ENCODE measurements at places on chromosomes 5 and 9. TPM values are rescaled to one million over a fixed set of nuclear protein-coding genes. Genes with fewer than 3 reads are reported as not detected.

DNA sequence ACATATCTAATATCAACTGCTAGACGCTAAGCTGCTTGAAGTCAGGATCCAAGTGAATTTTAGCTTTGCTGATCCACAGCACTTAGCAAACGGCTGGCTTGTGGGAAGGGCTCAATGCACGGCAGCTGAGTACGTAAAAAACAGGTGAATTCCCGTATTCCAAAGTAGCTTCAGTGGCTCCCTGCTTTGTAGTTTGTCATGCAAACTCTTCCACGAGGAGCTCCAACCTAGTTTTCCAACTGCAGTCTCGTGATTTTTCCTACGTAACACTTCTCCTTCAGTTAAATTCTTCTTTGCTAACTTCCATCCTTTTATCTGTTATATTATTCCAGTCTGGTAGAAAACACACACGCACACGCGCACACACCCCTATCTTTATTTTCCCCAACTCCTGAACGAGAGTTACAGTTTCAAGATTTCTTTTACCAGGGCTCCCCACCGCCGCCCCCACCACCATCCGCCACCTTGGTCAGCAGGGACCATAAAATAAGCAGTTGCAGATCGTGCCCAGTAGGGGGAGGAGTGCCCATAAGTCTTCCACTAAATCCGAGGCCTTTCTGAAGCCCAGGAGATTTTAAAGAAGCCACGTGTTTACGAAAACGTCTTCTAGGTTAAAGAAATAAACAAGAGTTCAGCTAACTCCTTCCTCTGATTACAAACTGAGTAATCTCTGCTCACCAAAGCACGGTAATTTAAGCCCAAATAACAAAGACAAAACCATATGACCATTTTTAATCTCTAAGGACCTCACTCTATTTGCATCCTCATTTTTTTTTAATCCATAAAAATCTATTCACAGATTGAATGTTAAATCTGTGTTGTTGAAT, 34.8 kb upstream of the TRIO start:
- peaks cover 30% of the 10 kb centered on the region for H3K4me1 ChIP-seq
- peak; percentile 20 for DNase-seq
- H3K27ac ChIP-seq = no peak overlapping the region
- H3K27me3 ChIP-seq = peaks cover 5% of the 10 kb centered on the region

- H3K4me1 ChIP-seq = peaks cover 10% of the 10 kb centered on the region
- no peaks in the 10 kb centered on the region for H3K36me3 ChIP-seq
- no peak for DNase-seq
- H3K27me3 ChIP-seq = no peaks in the 10 kb centered on the region
- no peak overlapping the region for H3K27ac ChIP-seq
These were observed 304.1 kb upstream of the PANK3 start for GRCh38 chr5:168883281-168883741.

GRCh38 chr9:119218293-119218692, 150.9 kb downstream of the BRINP1 start:
- H3K27ac ChIP-seq = no peak overlapping the region
- H3K4me1 ChIP-seq = no peaks in the 10 kb centered on the region

TAF11L10 gene
- total RNA-seq = not detected

DNA sequence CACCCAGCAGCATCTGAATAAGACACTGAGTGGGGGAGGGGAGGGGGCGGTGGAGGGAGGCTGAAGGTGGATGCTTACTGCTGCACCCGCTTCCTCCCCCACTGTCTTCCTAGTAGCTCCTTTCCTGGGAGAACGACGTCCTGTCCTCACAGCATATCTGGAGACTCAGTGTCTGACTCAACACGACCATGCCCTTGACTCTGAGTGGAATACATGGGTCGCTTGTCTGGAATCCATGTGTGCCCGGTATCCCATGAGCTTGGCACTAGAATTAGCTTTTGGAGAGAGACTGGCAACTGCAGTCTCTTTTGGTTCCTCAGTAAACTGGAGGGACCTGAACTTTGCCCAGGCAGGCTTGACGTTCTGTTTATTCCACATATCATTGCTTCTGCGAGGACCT, 125.4 kb upstream of the FAM120A start:
- peaks cover 1% of the 10 kb centered on the region for H3K4me1 ChIP-seq
- DNase-seq = no peak
- peaks cover 11% of the 10 kb centered on the region for H3K27me3 ChIP-seq
- no peak overlapping the region for H3K27ac ChIP-seq

SLC26A2 gene
- 16.9 TPM for total RNA-seq

PCA3 gene
- total RNA-seq = not detected

GRCh38 chr9:13942695-13943094, 371.2 kb downstream of the NFIB start:
- no peaks in the 10 kb centered on the region for H3K27me3 ChIP-seq
- no peak overlapping the region for H3K27ac ChIP-seq
- H3K4me3 ChIP-seq = no peak overlapping the region
- DNase-seq = no peak
- no peaks in the 10 kb centered on the region for H3K36me3 ChIP-seq
- no peaks in the 10 kb centered on the region for H3K4me1 ChIP-seq

DNA sequence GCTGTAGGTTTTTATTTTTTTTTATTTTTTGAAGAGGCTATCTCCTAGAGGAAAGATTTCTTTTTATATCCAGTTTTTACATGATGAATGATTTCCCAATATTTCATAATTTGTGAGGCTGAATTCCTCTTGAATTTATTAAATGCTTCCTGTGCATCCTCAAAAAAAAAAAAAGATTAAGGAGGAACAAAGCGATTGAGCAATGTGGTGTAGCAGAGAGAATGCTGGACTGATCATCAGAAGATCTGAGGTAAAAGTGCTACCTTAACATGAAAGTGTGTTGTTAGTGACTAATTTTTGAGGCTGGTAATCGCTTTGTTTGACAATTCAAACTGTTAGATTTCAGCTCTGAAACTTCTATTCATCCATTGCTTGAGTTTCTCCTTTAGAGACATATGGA, 125.1 kb downstream of the ESM1 start:
- peaks cover 13% of the 10 kb centered on the region for H3K27me3 ChIP-seq
- H3K36me3 ChIP-seq = peaks cover 23% of the 10 kb centered on the region
- no peak for DNase-seq
- no peak overlapping the region for H3K27ac ChIP-seq
- H3K4me1 ChIP-seq = no peaks in the 10 kb centered on the region

QRFP gene
- not detected for total RNA-seq

DNA sequence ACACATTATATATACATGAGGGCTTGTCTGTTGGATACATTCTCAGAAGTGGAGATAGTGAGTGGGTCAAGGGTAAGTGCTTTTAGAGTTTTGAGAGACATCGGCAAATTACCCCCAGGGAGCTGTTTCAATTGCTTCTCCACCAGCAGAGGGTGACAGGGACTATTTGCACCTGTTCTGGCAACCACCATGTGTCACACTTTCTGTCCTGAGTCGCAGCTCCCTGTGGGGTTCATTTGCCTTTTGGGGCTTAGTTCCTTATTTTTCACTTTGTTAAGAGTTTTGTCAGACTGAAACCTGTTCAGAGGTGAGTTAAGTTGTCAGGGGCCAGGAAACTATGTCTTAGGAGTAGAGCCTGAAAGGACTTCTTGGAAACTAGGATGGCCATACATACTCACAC, 20.1 kb upstream of the SLC36A1 start:
- peaks cover 7% of the 10 kb centered on the region for H3K27me3 ChIP-seq
- no peak overlapping the region for H3K4me3 ChIP-seq
- DNase-seq = no peak

DNA sequence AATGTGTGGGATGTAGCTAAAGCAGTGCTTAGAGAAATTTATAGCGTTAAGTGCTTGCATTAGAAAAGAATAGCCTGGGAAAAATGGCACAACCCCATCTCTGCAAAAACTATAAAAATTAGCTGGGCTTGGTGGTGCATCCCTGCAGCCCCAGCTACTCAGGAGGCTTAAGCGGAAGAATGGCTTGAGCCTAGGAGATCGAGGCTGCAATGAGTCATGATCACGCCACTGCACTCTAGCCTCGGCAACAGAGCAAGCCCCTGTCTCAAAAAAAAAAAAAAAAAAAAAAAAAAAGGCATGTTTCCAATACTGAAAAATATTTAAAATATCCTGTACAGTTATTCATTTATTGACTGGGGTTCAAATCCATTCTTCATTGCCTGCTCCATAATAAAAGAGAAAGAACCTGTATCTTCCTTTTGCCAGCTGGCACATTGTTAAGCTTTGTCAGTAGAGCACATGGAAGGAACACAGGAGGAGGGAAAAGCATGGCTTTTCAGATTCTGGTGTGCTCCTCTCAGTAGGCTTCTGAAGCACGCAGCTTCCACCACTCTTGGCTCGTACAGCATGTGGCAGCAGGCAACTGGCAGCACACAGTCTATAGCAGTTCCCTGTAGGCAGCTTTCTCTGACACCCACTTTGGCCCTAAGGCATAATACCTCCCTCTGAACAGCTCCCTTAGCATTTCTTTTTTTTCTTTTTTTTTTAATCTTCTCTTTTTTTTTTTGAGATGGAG, 73.5 kb downstream of the TRIM36 start:
- DNase-seq = no peak
- no peak overlapping the region for H3K4me3 ChIP-seq
- no peaks in the 10 kb centered on the region for H3K4me1 ChIP-seq
- H3K27ac ChIP-seq = no peak overlapping the region
- H3K36me3 ChIP-seq = no peaks in the 10 kb centered on the region
- peaks cover 14% of the 10 kb centered on the region for H3K27me3 ChIP-seq

CWC27 gene
- 20.3 TPM for total RNA-seq

DNA sequence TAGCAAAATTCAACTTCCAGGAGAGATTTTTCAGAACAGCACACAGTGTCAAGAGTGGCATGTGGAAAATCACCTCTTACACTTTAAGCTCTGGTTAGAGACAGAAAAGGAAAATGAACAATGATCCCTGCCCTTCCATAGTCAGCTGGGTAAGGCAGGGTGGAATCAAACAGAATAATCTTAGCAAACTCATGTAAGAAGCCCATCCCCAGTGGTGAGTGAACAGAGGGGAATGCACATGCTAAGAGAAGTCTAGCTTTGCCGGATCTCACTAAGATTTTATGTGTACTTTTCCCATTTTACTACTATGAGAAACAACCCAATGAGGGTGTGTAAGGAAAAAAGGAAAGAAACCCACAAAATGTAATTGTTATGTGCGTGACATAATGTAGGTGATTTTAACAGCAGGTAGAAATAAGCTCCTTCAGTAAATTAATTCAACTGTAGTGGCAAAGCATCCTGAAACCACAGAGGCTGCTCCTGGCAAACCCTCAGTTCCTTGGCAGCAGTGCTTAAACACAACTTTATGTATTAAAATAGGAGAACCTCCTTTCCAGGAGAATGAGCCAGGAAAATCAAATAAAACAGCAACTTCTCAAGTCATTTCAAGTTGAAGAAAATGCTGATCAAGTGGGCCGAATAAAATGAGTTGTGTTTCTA, 366.0 kb upstream of the TRPC7 start:
- no peaks in the 10 kb centered on the region for H3K36me3 ChIP-seq
- H3K27me3 ChIP-seq = no peaks in the 10 kb centered on the region
- no peak overlapping the region for H3K4me3 ChIP-seq
- no peak overlapping the region for H3K27ac ChIP-seq
- no peak for DNase-seq

- no peak for DNase-seq
- peaks cover 4% of the 10 kb centered on the region for H3K36me3 ChIP-seq
- H3K4me1 ChIP-seq = peaks cover 57% of the 10 kb centered on the region
- no peaks in the 10 kb centered on the region for H3K27me3 ChIP-seq
- no peak overlapping the region for H3K4me3 ChIP-seq
- H3K27ac ChIP-seq = no peak overlapping the region
These were observed 16.2 kb downstream of the ARL15 start for GRCh38 chr5:54294097-54294667.

GRCh38 chr9:127926906-127927200, 3.7 kb downstream of the PIP5KL1 start:
- H3K36me3 ChIP-seq = no peaks in the 10 kb centered on the region
- no peak for DNase-seq
- peaks cover 28% of the 10 kb centered on the region for H3K4me1 ChIP-seq

DNA sequence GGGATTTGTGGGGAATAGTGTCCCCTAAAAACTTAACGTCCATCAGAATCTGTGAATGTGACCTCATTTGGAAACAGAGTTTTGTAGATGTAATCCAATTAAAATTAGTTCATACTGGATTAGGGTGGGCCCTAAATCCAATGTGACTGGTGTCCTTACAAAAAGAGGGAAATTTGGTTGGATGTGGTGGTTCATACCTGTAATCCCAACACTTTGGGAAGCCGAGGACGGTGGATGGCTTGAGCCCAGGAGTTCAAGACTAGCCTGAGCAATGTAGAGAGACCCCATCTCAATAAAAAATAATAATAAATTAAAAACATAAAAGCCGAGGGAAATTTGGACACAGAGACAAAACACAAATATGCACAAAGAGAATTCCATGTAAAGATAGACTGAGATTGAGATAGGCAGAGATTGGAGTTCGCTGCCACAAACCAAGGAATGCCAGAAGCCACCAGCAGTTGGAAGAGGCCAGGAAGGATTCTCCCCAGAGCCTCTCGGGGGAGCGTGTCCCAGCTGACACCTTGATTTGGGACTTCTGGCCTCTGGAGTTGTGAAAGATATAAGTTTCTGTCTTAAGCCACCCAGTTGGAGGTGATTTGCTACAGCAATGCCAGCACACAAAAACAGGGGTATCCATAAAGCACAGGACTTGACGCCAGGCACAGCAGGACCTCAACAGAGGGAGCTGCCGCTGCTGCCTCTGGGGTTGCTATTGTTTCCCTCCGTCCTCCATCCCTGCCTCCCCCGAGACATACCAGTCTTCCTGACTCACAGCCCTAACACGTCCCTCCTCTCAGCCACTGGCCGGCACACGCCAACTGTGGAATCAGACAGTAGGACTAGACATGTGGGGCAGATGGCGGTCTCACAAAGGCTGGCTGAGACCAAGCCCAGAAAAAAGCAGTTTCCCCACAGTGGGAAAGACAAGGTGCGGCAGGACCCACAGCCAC, 73.8 kb upstream of the IL17B start:
- no peak for DNase-seq
- H3K4me1 ChIP-seq = peaks cover 9% of the 10 kb centered on the region
- H3K27me3 ChIP-seq = no peaks in the 10 kb centered on the region
- no peaks in the 10 kb centered on the region for H3K36me3 ChIP-seq

- DNase-seq = no peak
- H3K27ac ChIP-seq = peak overlapping the region; percentile 98
- H3K4me1 ChIP-seq = peaks cover 31% of the 10 kb centered on the region
- H3K27me3 ChIP-seq = no peaks in the 10 kb centered on the region
- H3K36me3 ChIP-seq = peaks cover 12% of the 10 kb centered on the region
These were observed 517 bp upstream of the EXOSC2 start for GRCh38 chr9:130693101-130693425.

DNA sequence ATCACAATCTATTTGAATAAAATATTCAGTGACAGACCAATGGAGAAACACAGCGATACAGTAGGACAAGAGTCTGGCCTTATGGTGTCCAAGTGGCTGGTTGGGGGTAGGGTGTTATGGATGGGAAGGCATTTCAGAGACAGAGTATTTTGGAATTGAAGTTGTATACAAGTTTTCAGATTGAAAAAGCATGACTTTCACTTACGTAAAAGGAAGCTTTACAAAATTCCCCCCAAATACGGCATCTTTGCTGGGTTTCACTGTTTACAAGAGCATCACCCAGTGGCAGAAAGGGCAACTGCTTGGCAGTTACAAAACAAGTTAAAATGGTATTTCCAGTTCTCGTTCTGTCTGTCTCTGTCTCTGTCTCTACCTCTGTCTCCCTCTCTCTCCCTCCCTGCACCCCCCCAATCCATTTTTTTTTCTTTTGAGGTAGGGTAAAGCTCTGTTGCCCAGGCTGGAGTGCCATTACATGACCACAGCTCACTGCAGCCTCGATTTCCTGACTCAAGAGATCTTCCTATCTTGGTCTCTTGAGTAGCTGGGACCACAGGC, 86.2 kb downstream of the PTPN3 start:
- no peak overlapping the region for H3K4me3 ChIP-seq
- no peak for DNase-seq
- peaks cover 4% of the 10 kb centered on the region for H3K4me1 ChIP-seq
- no peaks in the 10 kb centered on the region for H3K36me3 ChIP-seq
- peaks cover 26% of the 10 kb centered on the region for H3K27me3 ChIP-seq

PTTG1 gene
- 4.2 TPM for total RNA-seq

LPCAT1 gene
- 46.1 TPM for total RNA-seq

All from naive thymus-derived CD8-positive, alpha-beta T cell (primary cell).